ENCODE measurements at places on chromosomes 7 and 10. TPM values are rescaled to one million over a fixed set of nuclear protein-coding genes. Genes with fewer than 3 reads are reported as not detected.

The TFEC gene
- 0.29 TPM for total RNA-seq

DNA sequence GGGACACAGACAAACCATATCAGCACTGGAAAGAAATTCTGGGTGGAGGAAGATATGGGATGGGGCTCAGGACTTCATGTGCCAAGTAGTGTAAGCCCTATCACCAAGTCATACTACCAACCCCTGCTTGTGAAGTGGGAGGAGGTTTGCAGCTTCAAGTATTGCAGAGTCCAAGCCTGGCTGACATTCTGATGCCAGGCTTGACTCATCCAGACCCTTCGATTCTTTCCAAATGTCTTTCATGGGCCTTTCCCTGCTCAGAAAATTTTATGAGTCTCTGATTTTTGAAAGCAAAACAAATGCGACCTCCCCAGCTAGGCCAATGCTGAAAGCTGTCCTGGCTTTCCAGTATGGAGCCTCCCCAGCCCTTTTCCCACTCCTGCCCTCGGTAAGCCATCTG lies 45.1 kb upstream of the SMNDC1 start:
- DNase-seq, result no peak

DNA sequence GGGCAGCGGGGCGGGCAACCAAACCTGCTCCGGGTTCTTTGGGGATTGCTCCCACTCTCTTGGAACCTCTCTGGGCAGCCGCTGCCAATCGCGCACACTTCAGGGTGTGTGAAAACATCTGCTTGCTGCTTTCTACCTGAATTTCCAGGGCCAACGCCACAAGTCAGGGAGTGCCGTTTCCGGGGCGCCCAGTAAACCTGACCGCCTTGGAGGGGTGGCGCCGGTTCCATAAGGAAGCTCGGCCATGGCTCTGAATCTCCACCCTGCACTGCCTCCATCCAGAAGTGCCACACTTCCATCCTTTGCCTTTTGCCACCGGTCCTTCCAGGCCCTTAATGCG lies 679 bp upstream of the AFAP1L2 start:
- DNase-seq, result no peak

- DNase-seq, result no peak
These were observed 647.5 kb downstream of the SORCS3 start for GRCh38 chr10:105288613-105289012.

GRCh38 chr7:76513817-76514799 lies 3.8 kb downstream of the UPK3B start:
- no peak for DNase-seq

DNA sequence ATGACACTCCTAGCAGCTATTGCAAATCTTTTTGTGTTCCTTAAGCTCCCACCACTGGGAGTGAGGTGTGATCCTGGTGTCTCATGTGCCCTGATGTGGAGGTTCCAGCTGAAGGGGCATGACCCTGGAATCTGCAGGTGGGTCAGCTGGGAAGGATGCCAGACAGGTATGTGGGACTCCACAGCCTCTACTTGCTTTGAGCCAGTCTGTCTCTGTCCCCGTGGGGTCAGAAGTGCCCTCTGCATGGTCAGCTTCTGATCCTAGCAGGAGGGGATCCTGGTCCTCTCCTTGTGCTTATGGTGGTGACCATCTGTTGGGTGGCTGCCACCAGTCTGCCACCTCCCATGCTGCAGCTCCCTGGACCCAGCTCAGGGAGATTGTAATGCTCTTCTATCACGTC lies 51.1 kb upstream of the COMTD1 start:
- DNase-seq, result no peak

The DOCK4 gene
- 8.3 TPM for total RNA-seq

DNA sequence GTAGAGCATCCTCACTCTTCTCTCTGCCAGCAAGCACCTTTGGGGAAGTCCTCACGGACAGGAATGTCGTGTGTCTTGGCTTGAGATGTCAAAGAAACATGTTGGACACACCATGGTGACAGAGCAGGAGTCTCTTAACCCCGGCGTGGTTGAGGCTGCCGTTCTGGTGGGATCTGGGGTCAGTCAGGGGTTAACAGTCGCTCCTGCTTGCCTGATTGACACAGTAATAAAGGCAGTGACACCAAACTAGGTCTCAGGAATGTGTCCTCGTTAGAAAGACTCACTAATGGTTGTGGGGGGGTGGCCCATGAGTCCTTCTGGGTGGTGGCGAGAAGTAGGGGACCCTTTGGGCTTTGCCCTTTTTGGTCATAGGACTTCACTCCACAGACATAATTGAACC lies 69.0 kb downstream of the TCF7L2 start:
- DNase-seq, result no peak

- DNase-seq, result peak; percentile 50
These were observed 360.4 kb upstream of the SHH start for GRCh38 chr7:156172638-156173037.

- no peak for DNase-seq
These were observed 34.9 kb upstream of the STEAP1 start for GRCh38 chr7:90119178-90119971.

DNA sequence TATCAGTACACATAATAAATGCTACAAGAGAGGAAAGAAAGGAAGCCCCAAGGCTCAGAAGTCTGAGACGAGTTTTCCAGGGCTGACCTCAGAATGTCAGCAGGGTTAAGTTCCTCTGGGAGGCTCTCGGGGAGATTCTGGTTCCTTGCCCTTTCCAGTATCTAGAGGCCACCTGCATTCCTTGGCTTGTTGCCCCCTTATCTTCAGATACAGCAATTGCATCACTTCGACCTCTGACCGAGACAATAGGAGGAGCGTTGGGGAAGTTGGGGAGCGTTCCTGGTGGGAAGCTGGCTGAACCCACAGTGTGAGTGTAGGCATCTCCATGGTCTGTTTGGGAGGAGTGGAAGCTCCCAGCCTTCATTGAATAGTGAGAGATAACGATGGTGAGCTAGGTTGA lies 72.0 kb upstream of the MTPN start:
- DNase-seq, result no peak

- no peak for DNase-seq
These were observed 4.6 kb upstream of the MDFIC start for GRCh38 chr7:114917211-114917839.

DNA sequence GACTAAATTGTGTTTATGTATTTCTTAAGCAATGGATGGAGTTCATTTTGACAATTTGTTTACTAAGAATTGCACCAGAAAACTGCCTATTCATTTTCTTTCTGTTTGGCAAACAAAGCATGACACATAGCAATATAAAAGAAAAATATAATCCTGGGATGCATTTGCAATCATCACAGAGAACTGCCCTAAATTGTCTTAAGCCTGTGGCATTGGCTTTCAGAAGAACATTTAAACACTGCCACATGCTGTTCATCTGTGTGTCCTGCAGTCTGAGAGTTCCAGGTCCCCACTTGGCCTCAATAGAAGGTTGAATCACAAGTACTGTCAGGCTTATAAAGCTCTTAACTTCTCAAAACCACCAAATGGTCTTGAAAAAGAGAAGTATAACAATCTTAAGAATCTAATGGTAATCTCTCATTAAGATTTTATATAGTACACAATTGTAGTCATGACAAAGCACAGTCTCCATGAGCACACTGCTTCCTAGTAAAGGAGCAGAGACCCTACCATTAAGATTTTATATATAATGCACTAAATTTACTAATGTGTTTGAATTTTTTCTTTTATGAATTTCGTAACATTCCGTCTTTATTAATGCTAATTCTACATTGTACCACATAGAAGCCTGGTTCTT lies 29.9 kb downstream of the RNLS start:
- DNase-seq, result peak; percentile 56

The PAOX gene
- 21.8 TPM for total RNA-seq

The LRIT1 gene
- 0.19 TPM for total RNA-seq

DNA sequence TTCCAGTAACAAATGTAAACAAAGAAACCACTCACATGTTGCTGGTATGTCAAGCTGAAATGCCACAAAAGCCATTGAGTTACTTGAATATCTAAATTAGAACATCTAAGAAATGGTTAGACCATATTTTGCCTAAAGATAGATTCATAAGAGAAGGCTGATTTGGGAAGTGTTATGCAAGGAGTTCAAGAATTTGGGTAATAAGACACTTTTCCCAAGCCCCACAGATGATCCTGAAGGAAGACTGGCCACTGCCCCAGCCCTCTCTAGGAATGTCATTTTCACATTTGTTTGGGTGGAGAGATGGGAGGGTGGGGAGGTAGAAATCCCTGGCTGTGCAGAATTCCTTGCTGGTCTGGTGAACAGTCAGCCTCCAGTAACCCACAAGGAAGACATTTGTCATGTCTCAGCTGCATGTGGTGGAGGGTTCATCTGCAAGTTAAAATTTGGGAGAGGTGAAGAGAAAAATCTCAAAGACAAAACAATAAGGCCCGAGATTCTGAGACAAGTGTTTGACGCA lies 427.2 kb upstream of the KLF6 start:
- no peak for DNase-seq

GRCh38 chr7:11642841-11643240 lies 189.2 kb downstream of the THSD7A start:
- DNase-seq, result no peak

- no peak for DNase-seq
These were observed 127.1 kb upstream of the MTPN start for GRCh38 chr7:136104269-136104603.

DNA sequence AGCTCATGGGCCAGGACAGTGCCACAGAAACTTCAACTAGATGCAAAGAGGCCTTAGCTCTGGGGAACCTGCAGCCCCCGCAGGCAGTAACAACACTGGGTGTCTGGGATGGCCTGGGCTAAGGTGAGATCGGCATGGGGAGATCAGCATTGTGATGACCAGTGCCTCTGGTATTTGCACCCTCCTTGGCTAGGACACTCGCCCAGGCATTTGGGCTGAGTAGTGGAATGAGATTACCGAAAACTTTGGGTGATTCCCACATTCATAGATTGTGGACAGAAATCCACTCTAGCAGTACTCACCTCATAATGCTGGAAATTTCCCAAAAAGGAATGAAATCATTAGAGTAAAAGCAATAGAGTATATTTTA lies 70.6 kb upstream of the ZMIZ2 start:
- DNase-seq, result no peak

- DNase-seq, result no peak
These were observed 92.3 kb downstream of the BMS1 start for GRCh38 chr10:42874713-42875387.

GRCh38 chr7:2640846-2641316 lies 9.1 kb downstream of the TTYH3 start:
- no peak for DNase-seq

The PRLHR gene
- total RNA-seq, result not detected

DNA sequence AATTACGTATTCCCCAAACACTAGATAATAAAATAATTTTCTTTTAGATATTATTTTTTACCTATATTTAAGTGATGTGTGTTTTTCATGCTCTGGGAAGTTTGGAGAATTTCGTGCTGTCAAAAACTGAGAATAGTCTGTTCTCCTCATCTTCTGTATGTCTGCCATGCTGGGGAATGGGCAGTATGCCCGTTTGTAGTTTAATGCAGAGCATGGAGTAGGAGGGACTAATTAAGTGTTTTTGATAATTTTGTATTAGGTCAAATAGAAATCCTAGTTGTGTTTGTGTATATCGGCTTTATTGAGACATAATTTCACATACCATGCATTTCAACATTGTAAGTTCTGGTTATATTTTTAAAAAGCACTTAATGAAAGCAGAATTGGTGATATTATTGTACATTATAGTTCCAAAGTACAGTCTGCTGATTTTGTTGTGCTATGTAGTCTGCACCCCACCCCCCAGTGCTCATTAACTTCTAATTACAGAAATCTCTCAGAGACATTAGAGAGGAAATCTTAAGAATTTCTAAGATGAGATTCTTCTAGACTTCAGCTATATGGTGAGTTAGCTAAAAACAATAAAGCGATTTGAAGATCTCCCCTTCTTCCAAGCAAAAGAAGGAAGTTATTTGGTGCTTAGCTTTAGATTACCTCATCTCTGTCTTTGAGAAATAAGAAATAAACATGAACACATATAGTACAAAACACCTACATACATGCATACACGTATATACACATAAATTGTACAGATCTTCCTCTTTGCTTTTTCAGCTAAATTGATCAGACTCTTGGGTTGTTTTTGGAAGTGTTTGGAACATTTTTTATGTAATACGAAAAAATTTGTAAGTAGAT lies 22.2 kb downstream of the ZRANB1 start:
- no peak for DNase-seq

DNA sequence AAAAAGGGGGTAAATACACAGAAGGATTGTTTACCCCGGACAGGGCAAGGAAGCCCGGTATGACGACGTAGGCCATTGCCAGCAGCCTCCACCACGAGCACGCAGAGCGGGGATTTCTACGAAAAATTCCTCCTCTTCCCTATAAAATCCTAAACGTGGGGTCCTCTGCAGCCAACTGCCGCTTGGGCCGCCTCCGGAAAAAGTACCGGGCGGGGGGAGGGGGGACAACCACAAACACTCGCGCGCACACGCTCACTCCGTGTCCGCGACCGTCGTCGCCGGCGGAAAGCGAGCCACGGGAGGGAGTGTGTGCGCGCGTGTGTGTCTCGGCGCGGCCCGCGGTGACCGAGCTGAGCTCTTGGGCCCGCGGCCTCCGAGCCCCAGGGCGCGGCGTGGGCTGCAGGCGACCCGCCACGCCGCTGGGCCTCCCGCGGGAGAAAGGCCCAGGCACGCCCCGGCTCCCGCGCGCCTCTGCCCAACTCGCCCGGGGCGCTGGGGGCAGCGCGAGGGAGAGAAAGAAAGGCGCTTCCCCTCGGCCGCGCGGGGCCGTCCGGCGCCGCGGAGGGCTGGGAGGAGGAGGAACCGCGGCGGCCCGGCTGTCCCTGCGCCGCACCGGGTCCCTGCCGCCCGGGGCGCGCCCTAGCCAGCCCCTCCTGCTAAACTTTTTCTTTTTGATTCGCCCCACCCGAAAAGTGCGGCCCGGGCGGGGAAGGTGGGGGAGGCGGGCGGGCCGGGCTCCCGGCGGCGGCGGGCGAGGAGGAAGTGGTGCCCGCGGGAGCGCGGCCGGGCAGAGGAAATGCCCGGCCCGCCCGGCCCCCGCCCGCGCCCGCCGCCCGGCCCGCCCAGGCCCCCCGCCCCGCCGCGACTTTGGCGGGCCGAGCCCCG lies 1.5 kb downstream of the CTBP2 start:
- DNase-seq, result peak; percentile 87

DNA sequence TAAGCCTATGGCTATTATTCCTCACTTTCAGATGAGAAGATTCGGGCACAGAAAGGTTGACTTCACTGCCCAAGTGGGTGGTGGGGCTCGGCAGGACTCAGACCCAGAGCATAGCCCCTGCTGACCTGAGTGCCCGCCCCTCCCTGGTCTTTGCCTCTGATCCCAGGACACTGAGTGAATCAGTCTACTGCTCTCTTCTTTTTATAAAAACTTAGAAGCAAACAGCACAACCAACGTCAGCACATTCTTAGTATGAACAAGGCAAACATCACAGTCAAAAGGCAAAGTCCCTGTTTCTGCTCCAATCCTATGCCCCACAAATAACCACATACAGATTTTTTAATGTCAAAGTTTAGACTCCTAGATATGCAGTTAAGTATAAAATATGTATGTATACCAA lies 237.8 kb downstream of the ZMYND11 start:
- DNase-seq, result no peak

GRCh38 chr10:110534571-110534970 lies 32.9 kb upstream of the SMC3 start:
- DNase-seq, result no peak

The GPR37 gene
- total RNA-seq, result 6.1 TPM

The CPA4 gene
- 107 TPM for total RNA-seq

The NPC1L1 gene
- not detected for total RNA-seq

GRCh38 chr10:95831076-95831475 lies 75.1 kb downstream of the ENTPD1 start:
- no peak for DNase-seq
